AG20443 (cell line): ENCODE measurements at places on chromosomes 6 and 20.
A peak's percentile ranks its signal among the peaks of the same experiment; 100 is the strongest.

- no peak for DNase-seq
Measured at GRCh38 chr6:141482796-141483597, 649.7 kb upstream of the GJE1 start.

DNA sequence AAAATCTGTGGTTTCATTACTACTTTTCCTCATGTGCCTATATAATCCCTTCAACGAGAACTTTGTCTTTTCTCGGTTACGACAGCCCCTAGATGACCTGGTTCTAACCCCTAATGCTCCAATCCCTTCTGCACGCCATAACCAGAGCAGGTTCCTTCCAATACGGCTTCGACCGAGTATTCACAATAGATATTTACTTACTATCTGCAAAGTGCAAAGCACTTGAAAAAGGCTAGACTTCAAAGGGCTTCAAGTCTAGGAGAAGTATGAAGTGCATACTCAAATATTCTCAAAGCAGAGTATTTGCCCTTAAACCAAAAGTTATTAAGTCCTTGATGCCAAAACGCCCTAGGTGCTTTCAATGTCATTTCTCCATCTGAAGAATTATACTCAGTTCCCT, 63.4 kb upstream of the NHSL1 start:
- no peak for DNase-seq

DNA sequence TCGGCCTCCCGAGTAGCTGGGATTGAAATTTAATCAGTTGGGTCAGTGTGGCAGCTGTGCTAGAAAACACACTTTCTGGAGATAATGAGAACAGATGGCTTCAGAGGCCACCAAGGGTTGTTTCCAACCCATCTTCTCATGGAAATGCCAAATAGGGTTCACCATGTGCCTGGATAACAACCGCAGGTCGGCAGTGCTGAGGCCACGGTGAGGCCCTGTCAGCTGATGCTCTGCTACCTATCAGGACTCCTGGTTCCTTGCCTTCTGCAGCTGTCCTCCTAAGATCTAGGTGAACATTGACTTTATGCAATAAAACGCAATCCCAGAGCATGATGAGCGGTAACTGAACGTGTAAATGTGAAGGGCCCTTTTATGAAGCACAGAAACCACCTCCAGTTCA, 139.3 kb upstream of the SNX9 start:
- DNase-seq = no peak

DNA sequence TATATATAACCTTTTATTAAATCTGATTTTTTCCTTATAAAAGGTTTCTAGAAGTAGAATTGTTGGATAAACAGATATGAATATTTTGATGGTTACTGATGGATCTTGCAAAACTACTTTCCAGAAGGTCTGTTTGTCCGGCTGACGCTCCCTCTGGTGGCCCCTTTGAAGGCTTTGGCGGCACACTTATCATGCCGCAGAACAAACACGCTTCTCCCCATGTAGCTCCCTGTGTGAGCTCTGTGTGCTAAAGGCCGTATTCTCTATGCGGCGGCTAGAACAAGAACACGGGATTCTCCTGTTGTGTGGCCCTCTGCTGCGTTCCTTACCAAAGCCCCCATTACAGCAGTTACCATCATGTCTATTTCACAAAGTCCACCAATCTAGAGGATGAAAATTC, 30.0 kb downstream of the PPP1R3G start:
- peak; percentile 75 for DNase-seq

GRCh38 chr20:50068041-50068651, 44.8 kb downstream of the UBE2V1 start:
- no peak for DNase-seq

GRCh38 chr6:168004945-168005344, 7.5 kb downstream of the KIF25 start:
- DNase-seq = no peak

GRCh38 chr6:71287038-71287437, 1.6 kb upstream of the OGFRL1 start:
- DNase-seq = peak; percentile 49

DNA sequence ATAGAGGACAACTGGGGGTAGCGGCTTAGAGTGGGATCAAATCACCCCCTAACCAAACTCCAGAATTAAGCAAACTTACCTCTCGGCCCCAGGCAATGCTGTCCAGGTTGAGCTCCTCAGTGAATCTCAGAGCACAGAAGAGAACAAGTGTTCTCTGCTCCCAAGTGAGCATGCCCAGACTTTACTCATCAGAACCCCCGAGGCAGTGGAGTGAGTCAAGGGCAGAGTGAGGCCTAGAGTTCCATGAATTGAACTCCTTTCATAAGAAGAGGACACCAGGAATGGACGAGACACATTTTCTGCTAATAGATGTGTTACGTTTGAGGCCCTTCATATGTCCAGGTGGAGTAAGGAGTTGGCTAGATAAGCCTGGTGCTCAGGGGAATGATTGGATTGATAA, 134.0 kb upstream of the DTNBP1 start:
- no peak for DNase-seq

DNA sequence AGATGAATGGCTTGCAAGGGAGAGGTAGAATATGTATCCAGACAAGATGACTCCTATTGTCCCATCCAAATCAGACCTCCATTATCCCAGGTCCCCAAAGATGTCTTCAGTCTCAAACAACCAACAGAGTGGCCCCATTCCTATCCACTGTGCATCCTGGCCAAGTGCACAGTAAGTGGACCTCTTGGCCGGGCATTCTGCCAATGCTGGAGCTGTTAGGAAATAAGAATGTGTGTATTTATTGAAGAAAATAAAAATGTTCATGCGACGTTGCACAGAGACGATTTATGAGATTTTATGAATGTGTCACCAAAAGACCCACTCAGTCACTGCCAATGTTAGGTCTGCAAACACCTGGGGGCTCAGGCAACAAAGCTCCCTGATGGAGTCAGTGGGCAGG, 196.0 kb downstream of the MAFB start:
- DNase-seq = peak; percentile 50

DNA sequence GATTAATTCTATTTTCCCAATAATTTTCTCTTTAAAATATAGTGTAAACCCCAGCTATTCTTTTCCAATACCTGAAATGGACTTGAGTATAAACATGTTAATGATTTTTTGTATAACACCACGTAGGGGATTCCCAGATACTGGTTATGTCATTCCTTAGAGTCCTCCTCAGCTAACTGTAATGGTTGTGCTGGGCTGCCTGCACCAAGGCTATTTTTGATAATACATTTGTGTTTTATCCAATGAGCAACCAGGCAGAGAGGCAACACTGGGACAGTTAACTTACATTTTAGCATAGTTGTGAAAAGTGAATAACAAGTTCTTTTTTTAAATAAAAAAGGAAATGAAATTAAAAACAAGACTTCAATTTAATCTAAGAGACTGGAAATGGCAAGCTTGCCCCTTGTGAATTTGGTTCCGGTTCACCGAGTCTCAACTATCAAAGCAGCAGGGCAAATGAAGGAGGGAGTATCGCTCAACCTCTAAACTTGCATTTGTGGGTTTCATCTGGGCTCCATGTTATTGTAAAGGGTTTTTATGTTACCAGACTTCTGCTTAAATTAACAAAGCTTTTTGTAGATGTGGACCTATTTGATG, 18.8 kb upstream of the BACH2 start:
- DNase-seq = no peak

DNA sequence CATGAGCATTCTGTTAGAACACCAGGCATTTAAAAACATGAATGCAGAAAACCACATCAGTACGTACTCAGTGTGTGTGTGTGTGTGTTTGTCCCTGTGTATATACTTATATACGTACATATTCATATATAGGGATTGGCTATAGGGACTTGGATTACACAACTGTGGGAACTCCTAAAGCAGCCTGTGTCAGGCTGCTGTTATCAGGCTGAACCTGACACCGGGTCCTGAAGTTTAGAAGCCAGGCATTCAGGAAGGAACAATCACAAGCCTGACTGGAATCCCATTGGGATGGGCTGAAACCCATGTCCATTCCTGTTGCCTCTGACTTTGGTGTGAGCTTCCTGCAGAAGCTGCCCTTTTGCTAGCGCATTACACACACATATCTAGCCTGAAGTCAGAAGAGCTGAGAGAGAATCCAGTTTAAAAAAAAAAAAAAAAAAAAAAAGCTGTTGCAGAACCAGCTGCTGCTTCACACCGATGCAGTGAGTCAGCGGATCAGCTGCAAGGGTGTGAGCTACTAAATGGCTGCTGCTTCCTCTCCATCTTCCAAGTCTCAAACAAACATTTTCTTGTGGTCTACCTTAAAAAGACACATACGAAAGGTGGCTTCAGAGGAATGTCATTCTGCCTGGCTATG, 348.1 kb downstream of the THBS2 start:
- DNase-seq = no peak

DNA sequence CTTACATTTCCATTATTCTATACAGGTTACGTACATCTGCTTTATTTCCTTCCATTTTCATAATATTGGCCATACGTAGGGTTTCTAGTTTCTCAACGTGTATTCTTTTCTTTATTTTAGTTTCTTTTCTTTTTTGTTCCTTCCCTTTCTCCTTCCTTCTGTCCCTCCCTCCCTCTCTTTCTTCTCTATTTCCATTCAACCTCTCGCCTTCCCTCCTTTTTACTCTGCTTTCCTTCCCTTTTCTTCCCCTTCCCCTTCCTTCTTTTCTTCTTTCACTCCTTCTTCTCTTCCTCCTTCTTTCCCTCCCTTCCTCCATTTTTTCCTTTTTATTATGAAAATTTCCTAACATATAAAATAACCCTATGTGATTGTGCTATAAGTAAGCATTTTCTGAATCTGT, 8.7 kb upstream of the HLA-G start:
- DNase-seq = no peak

GRCh38 chr6:135114355-135115145, 59.9 kb upstream of the HBS1L start:
- DNase-seq = no peak

DNA sequence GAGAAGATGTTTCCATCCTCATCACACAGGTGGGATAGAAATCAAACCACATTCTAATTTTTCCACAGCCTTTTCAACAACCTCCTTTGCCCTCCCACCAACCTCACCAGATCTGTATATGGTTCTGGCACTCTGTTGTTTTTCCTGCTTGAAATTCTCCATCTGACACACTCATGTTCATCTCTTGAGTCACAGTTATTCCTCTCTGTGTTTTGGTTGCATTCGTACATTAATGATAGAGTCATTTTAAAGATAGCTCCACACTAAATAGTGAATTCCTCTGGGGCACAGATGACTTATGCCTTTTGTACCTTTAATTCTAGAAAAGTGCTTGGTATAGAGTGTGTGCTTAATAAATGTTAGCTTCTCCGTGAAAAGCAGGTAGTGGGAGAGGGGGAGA, 1.4 kb upstream of the GCLC start:
- no peak for DNase-seq

DNA sequence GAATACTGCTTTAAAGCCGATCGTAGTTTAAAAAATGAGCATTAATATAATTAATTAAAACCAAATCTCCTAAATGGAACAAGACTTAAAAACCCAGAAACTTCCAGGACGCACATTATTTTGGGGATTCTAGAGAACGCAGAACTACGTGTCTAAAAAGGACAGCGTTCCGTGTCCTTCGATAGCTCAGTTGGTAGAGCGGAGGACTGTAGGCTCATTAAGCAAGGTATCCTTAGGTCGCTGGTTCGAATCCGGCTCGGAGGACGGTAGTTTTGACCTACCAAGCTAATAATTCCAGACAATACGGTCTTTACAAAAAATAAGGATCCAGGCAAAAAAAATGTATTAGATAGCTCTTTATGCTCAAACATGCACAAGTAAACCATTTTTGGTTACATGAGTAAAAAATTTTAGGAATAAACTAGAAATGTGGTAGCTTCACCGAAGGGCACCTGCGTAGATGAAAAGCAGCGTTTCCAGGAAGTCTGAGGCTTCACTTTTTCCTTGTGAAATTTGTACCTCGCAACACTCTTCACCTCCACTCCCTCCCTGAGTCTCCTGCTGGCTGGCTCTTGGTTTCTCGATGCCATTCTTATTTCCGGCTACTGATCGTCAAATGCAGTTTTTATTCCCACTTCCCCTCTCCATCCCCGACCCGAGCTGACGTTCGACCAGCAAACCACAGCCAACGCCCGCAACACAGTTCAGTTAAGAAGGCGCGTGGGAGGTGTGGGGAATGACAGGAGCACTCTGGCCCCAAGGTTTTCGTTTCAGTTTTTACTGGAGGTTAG, 19.6 kb upstream of the ABT1 start:
- DNase-seq = no peak

- peak; percentile 25 for DNase-seq
Measured at GRCh38 chr6:45478240-45478639, 100.5 kb upstream of the SUPT3H start.

GRCh38 chr6:44309092-44309491, 4.1 kb downstream of the AARS2 start:
- peak; percentile 71 for DNase-seq

GRCh38 chr6:132344811-132345210, 56.5 kb downstream of the MOXD1 start:
- DNase-seq = no peak

GRCh38 chr20:51428401-51429143, 113.9 kb downstream of the NFATC2 start:
- DNase-seq = peak; percentile 75
